ENCODE measurements at places on chromosomes 2 and 18. TPM values are rescaled to one million over a fixed set of nuclear protein-coding genes. Genes with fewer than 3 reads are reported as not detected.

DNA sequence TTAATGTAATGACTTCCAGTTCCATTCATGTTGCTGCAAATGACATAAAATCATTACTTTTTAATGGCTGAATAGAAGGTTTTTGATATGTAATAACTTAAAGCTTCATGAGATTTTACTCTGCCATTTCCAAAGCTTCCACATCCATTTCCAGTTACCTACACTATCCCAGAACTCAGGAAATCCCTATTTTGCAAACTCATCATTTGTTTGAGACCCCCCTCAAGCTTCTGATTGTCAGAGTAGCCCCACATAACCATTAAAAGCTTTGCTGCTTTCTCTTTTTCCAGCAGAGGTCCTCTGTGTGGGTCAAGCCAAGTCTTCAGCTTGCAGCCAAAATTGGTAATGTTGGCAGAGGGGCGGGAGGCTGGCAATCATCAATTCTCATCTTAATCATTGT lies 50.6 kb upstream of the IL1R1 start:
- DNase-seq = no peak

DNA sequence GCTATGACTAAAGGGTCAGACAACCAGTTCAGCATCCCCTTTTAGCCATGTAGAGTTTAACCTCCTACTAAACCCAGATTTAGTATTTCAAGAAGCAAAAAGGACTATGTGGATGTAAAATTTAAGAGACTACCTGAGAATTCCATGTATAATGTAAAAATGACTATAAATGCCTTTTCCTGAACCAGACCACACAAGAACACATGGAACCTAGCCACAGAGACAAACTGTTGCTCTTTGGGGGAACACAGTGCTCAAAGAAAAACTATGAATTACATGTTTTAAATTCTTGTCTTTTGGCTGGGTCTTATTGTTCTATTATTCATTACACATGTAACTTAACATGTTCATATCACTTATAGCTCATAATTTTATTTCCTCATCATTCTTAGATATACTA lies 192.8 kb downstream of the DNER start:
- DNase-seq = no peak

DNA sequence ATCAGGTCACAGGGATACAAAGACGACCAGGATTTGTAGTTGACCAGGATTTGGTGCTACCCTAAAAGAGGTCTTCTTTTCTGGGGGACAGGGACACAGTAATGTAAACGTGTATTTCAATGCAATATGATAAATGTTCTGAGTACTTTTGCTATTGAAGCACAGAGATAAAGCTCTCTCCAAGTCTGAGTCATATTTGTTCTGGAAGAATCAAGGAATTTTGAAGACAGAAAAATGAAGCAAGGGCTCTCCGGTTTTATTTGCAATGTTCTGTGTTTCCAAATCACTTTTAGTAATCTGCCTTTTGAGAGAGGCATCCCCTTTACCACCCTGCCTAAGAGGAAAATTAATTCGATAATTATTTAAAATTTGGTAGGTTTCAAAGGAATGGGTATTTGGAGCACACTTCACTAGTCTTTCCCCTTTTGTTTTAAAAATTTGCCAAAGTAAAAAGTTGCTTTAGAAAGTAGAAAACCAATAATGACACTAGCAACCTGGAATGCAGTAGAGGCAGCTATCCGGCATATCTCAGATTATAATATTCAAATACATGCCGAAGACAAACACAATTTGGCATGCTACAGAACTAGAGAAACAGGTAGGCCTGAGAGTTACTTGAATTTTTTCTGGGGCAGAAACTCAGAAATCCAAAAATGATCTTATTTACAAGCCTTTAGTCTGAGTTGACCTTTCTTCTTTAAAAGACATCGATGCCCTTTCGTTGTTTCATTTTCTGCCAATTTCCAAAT lies 82.7 kb downstream of the MREG start:
- DNase-seq = peak; percentile 11

GRCh38 chr2:142796161-142796560 lies 81.3 kb upstream of the KYNU start:
- DNase-seq = no peak

- DNase-seq = peak; percentile 3
Measured at GRCh38 chr18:53458944-53459580, 765.4 kb downstream of the MBD2 start.

- DNase-seq = no peak
Measured at GRCh38 chr18:13811993-13812392, 12.0 kb upstream of the MC5R start.

DNA sequence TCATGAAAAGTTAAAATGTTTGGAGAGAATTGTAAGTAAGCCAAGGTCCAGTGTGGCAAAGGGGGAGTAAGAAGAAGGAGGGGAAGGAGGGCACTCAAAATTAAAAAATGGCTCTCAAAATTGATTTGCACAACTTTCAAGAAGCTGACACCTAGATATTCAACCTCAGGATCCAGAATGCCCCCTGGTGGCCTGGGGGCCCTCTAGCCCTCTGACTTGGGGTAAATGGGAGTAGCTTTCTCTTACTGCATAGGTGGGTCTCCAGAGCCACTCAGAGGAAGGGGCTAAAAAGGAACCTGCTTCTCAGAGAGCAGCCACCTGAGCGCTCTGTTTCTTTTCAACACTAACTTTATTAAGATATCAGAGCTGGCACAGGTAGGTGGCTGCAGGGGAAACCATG lies 968.5 kb downstream of the BCL11A start:
- DNase-seq = no peak

DNA sequence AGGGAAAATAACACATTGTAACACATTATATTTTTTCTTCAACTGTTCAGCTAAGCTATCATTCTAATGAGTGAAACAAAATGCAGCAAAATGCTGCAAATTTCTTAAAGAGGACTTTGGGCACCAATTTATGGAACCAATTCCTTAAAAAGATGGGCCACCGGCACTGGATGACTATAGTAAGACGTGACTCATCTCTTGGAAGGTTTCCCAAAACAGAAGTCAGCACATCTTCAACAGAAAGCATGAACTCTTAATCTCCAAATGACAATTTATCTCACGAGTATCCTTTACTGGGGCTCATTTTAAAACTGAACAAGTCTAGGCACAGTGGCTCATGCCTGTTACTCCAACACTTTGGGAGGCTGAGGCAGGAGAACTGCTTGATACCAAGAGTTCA lies 213.4 kb downstream of the CDH20 start:
- peak; percentile 71 for DNase-seq

DNA sequence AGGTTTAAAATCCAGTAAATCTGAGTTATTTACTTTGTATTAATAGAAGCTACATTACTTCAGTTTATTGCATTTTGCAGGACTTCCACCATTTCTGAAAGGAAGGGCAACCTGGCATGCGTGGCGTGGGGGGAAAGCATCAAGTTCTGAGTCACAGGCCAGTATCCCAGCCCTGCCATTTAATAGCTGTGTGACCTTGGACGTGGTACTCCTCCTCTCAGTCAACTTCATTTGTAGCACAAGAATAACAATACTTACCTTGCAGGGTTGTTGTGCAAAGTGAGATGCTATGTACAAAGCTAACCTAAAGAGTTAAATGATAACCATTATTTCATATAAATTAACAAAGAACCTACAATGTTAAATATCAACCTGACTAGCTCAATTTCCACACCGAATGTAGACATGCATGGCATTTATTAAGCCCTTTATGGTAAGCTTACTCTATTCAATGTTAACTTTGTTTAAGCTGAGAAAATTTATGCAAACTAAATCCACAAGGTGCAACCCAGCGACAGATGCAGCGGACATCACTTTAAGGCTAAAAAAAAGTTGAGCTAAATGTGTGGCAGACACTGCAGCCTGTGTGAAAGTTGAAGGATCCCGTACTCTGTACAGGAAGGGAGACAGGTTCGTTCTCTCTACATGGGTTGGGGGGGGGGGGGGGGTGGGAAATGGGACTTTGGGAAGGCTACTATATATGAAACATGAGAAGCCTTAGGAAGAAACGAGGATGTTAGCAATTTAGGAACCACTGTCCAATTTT lies 17.2 kb upstream of the STPG4 start:
- DNase-seq = no peak

GRCh38 chr2:145287736-145288135 lies 767.8 kb upstream of the ZEB2 start:
- no peak for DNase-seq

DNA sequence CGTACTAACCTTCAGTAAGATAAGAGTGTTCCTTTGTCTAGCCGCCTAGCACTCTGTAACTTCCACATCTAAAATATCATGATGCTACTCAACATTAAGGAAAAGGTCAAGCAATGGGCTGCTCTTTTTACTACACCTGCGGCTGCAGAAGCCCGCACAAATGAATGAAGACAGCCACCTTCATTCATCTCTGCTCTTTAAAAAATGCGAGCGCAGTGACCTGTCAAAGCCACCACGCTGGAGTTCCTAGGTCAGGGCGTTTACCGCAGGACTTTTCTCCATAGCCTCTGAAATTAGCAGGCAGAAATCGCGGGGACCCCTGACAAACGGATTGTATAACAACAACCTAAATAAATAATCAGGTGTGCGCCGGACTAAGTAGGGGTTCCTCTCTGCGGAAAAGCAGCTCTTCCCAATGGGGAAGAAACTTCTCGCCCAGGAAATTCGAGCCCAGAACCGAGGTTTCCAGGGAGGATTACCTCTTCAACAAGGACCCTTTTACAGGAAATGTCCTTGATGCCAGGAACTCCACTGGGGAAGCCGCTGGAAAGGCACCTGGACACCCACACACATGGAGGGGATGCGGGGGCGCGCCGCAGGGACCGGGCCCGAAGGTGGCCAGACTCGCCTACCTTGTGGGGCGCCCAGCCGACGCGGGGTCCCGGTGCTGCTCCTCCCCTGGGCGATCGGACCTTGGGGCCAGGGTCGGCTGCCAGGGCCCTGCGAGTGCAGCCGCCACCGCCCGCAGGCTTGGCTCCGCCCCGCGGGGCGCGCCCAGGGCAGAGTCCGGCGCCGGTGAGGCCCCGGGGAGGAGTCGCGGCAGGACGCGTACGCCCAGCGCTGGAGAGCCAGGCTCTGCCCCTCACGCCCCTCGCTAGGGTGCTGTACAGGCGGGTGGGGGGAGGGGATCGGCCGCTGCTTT lies at the start of gene CCDC68:
Gene CCDC68, minus strand, starts transcription at position 758 of the 922 bp plus-strand sequence. CDS start 16,670 bp downstream, outside the sequence.
- DNase-seq = peak; percentile 90

DNA sequence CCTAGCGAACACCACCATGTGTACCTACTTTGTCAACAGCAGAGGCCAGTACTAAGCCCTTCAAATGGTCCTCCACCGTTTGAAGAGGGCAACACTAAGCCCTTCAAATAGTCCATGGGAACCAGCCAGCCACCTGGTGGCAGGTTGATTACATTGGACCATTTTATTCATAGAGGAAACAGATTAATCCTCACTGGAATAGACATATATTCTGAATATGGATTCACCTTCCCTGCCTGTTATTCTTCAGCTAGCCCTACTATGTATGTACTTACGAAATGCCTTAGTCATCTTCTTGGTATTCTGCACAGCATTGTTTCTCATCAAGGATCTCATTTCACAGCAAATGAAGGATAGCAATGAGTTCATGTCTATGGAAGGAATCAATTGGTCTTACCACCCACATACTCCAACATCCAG lies 10.0 kb upstream of the ZNF396 start:
- no peak for DNase-seq

DNA sequence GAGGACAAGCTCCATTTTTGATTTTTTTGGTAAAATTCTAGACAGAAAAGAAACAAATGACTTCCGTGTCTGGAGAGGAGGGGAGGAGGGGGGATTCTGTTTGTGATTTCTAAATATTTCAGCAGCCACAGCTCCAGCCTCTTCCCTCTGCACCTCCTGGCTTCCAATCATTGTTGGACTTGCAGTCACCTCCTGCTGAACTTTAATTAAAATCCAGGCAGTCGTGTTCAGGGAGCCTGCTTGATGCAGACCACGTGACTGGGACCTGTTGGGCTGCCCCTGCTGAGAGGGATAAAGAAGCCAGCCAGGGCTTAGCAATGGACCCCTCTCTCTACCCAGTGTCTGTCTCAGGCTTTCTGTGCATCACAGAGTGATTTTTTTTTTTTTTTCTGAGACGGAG lies 115.1 kb downstream of the SH3BP4 start:
- no peak for DNase-seq

DNA sequence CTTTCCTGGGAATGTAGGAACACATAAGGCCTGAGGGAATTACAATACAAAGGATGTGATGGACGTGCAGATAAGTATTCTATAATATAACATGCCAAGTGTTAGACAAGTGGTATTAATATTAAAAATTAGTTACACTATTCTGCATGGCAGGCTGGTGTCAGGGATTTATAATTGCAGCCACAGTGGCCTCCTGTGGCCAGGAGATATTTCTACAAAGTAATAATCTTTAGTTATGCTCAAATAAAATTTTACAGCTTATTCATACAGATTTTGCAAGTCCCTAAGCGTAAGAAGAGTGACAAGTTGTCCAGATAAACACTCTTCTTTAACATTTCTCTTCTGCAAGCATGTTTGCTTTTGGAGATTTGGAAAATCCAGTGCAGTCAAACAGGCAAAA lies 90.4 kb upstream of the CBLN2 start:
- no peak for DNase-seq

GRCh38 chr2:40760071-40760666 lies 308.3 kb upstream of the SLC8A1 start:
- DNase-seq = peak; percentile 69

- no peak for DNase-seq
Measured at GRCh38 chr2:109216332-109216731, 87.3 kb downstream of the SH3RF3 start.

DNA sequence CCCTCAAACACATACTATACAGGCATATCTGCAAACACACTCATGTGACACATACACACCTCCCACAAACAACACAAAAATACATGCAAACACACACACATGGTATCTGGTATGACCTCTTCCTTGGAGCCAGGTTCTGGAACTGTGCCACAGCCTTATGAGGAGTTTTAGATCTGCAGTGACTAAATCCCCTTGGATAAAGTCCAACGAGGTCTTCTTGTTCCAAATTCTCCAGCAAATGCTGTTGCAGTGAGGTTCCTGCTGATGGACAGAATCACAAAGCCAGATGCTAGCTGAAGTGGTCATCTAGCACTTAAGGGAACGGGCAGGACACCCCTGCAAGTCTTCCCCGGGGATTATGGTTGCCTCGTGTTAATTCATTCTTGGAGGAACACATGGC lies 54.5 kb upstream of the DAPL1 start:
- DNase-seq = peak; percentile 77

DNA sequence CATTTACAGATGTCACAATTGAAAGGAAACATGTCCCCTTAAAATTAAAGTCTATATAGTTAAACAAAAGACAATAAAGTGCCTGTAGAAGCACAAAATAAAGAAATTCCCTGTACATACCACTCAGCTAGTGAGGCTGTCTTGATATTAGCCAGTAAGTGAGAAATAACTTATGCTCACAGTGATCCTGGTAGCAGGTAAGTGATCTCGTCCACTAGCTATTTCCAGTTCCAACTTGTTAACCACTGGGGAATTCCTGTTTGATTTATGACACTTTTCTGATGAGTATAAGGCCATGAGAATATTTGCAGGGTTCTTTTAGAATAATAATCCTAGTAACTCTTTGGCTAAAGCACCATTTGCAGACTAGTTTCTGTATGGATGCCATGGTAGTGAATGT lies 127.9 kb upstream of the PGAP1 start:
- no peak for DNase-seq

TNFAIP6 gene
- 43.1 TPM for total RNA-seq

RFX8 gene
- total RNA-seq = 7.6 TPM

IL1R2 gene
- total RNA-seq = 0.88 TPM

TMEM178A gene
- total RNA-seq = 0.29 TPM

HOXD11 gene
- total RNA-seq = not detected

UGT1A3 gene
- total RNA-seq = not detected

IL36B gene
- not detected for total RNA-seq

DUSP2 gene
- total RNA-seq = 3.3 TPM
